ENCODE measurements at places on chromosomes 16 and 17.
A peak's percentile ranks its signal among the peaks of the same experiment; 100 is the strongest.

GRCh38 chr17:62653002-62653825, 25.7 kb downstream of the MRC2 start:
- no peak for DNase-seq

- no peak for DNase-seq
Observed at GRCh38 chr16:1290860-1291575, 18.4 kb upstream of the UBE2I start.

DNA sequence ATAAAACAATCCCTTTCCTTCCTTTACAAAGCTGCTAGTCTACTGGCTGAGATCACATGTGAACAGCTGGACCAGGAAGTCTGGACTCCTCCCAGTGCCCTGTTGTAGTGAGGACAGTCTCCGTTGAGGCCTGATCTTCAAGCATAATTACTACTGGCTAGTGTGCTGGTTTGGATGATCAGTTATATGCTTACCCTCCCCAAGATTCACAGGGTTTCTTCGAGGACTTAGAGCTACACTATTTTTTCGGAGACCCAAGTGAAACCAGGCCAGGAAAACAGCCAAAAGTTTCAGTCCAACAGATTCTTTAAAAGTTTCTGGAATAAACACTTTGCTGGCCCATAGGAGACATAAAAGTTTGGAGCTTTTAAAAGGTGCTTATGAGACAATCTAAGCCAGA, 194.9 kb upstream of the CDH11 start:
- no peak for DNase-seq

GRCh38 chr16:84451781-84452180, 52.7 kb downstream of the MEAK7 start:
- DNase-seq: no peak

GRCh38 chr16:12287796-12288536, 311.4 kb downstream of the SNX29 start:
- no peak for DNase-seq

- no peak for DNase-seq
Observed at GRCh38 chr16:28158136-28158535, 53.6 kb downstream of the XPO6 start.

GRCh38 chr17:50425682-50426471, at the start of gene ACSF2:
ACSF2 (plus strand) TSS chr17:50426218; CDS start chr17:50426262, 44 bp downstream.
- peak; percentile 57 for DNase-seq

GRCh38 chr16:75566758-75567255, 628 bp downstream of the GABARAPL2 start:
- no peak for DNase-seq

DNA sequence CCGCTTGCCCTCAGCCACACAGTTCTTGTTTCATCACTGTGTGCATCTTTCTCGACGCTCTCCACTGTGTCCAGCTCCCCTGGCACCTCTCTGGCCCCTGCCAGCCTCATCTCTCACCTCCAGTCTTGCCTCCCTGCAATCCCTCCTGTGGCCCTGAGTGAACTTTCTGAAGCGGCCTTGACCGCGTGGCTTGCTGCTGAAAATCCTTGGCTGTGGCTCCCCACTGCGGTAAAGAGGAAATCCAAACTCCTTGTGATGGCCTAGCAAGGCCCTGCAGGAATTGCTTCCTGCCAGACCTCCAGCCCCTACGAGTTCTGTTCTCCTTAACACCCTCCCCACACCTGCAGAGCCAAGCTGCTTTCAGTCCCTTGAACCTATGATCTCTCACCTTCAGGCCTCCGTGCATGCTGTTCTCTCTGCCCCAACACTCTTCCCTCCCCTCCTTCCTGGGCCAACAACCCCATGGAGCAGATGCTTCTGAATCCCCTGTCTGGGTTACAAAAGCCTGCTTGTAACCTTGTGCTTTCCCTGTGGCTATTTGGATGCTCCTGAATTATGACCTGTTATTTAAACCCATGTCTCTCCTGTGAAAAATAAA, 33.6 kb upstream of the BRD7 start:
- no peak for DNase-seq

DNA sequence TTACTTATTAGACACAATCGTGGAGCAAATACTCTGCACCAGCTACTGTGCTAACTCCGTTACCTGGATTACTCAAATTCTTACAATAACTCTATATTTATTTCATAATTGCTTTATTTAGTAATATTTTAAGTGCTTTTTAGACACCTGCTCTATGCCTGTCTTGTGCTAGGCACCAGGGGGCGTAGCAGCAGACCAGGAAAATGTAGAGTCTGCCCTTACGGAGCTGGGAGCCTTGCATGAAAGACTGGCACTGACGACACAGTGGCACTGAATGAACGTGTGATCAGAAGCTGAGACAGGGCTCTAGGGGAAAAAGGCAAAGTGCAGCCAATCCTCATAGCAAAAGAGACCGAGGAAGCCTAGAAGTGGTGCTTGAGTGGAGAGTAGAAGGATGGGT, 486.5 kb downstream of the CDH13 start:
- DNase-seq: no peak

GRCh38 chr17:48544349-48545021, 424 bp downstream of the HOXB2 start:
- no peak for DNase-seq

DNA sequence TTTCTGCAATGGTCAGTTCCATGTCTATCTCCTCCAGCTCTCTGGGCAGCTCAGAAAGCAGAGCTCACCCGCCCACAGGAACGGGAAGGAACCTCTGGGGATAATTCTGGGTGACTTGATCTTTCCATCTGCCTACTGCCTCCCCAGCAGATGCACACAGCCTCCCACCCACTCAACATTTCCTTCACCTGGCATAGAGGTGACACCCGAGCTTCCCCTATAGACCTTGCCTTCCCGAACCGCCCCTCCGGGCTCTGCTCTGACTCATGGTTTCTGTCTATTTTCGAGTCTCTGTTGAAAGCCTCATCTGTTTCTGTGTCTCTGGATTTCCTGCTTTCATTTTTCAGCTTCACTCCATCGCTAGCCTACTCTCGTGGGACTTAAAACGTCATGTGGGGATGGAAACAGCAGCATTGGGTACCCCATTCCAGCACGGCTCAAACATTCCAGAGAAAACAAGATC, 11.4 kb downstream of the GGA3 start:
- DNase-seq: peak; percentile 74

DNA sequence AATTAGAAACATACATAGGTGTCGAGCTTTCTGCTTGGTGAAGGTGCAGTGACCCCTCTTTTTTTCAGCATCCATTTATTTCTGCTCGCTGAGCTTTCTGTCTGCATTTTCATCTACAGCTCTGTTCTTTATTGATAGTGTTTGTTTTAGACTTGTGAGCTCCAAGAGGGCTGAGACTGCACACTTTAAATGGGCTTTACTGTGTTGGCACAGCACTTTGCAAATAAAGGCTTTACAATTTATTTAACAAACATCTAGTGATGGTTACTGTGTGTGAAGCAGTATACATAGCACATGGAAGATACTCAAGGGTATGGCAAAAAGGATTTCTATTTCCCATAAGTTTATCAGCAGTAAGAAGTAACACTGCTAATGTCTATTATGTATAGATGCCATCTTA, 563.7 kb upstream of the HSBP1 start:
- no peak for DNase-seq

GRCh38 chr16:58670177-58670576, 14.4 kb downstream of the SLC38A7 start:
- no peak for DNase-seq

DNA sequence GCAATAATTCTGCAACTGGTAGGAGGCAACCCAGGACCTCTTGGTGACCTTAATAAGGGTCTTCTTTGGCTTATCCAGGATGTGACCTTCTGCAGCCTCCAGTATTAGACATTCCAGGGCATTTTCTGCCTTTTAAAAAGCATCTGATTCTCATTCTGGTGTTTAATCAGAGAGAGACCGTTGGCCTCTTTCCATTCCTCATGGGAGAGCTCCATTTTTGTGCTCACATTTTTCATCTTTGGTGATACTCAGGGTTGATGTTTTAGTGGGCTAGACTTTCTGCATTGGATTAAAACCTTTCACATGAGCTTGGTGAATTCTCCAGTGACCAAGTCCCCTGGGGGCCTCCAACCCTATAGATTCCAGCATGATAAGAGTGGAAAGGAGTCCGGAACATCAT, 150.2 kb upstream of the CACNG5 start:
- DNase-seq: no peak

DNA sequence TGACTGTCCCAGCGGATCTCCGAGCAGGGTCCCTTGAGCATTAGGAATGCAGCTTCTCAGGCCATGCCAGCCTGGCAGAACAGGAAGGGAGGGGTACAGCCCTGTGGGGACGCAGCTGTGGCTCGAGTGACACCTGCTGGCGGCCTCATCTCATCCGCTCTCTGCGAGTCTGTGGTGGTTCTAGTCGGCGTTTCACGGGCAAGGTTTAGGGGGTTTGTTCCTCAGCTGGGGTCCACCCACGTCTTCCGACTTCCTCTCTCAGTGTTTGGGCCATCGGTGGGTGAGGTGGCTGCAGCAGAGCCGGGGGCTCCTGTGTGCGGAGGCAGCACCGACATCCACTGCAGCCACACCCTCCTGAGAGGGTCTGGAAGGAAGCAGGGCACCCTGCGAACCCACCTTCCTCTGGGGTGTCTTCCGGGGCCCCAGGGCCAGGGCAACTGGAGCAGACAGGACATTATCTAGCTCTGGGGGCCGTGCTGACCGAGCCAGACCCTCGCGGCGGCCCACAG, 33.3 kb downstream of the JPH3 start:
- DNase-seq: peak; percentile 69

GRCh38 chr17:685006-685405, 29.6 kb downstream of the VPS53 start:
- DNase-seq: no peak

DNA sequence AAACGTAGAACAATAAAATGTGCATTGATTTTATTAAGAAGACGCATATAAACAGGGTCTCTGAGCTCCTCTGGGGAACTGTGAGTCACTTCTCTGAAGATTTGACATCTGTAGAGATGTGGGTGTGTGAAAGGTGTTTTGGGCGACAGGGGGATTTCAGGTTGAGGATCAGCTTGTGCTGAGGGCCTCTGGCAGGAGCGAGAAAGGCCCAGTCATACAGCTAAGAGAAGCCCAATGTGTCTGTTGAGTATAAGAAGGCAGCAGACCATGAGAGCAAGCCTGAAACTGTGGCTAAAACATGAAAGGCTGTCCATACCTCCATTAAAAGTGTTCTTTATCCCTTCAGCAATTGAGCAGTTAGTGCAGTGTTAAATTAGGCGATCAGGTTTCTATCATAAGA, 406.5 kb upstream of the MON1B start:
- DNase-seq: no peak

- no peak for DNase-seq
Observed at GRCh38 chr17:56699186-56699894, 105.8 kb downstream of the NOG start.

GRCh38 chr16:57601801-57602478, 26.5 kb upstream of the ADGRG1 start:
- DNase-seq: peak; percentile 100

GRCh38 chr16:87702325-87702811, 63.4 kb downstream of the KLHDC4 start:
- DNase-seq: no peak

GRCh38 chr16:30041841-30042240, 10.8 kb upstream of the TLCD3B start:
- DNase-seq: no peak

- no peak for DNase-seq
Observed at GRCh38 chr17:82569621-82570020, 50.1 kb downstream of the FOXK2 start.

- no peak for DNase-seq
Observed at GRCh38 chr16:83574388-83574787, 233.4 kb upstream of the HSBP1 start.

- DNase-seq: no peak
Observed at GRCh38 chr17:79533116-79533515, 77.7 kb downstream of the RBFOX3 start.

- DNase-seq: no peak
Observed at GRCh38 chr17:78130090-78130436, 508 bp upstream of the TMC8 start.

DNA sequence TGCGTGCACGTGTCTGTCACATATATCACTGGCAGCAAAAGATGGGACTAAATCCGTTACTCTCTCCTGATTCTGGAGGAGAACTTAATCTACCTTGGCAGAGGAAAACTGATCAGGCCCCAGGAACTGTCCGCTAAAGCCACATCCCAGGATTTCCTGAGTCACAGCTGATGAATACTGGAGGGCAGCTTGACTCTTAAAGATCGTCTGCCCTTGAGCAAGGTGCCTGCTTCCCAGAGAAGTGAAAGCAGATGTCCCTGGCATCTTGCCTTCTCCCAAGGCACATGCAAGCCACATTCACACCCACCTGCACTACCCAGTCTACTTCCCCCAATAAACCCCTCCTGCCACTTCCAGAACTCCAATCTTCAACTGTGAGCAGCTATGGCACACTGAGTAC, 99.8 kb downstream of the CPPED1 start:
- no peak for DNase-seq

DNA sequence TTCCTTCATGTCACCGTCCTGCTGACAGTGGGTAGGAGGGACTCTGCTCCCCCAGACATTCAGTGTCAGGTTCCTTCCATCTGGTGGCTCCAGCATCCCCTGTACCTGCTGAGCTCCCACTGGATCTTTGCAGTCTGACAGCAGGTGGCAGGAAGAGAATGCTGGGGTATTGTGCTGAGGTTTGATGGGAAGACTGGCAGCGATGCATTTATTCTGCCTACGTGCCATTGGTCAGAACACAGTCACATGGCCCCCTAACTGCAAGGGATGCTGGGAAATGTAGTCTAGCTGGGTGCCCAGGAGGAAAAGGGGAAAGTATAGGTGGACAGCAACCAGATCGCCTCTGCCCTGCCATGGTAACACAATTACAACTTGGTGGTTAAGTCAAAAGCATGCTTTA, 44.4 kb downstream of the IRX3 start:
- no peak for DNase-seq

DNA sequence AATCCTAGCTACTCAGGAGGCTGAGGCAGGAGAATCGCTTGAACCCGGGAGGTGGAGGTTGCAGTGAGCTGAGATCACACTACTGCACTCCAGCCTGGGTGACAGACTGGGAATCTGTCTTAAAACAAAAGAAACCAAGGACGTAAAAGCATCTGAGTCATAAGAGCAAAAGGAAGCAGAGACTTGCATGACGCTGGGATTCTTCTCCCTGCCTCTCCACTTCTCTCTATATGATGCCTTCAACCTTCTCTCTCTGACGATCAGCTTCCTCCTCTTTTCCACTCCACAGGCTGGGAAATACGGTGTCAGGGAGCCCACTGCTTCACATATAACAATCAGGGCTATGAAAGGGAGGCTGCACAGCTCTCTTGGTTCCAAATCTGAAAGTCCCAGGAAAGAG, 43.2 kb upstream of the CCL1 start:
- no peak for DNase-seq

GRCh38 chr17:45775576-45776011, 8.5 kb upstream of the CRHR1 start:
- DNase-seq: no peak

DNA sequence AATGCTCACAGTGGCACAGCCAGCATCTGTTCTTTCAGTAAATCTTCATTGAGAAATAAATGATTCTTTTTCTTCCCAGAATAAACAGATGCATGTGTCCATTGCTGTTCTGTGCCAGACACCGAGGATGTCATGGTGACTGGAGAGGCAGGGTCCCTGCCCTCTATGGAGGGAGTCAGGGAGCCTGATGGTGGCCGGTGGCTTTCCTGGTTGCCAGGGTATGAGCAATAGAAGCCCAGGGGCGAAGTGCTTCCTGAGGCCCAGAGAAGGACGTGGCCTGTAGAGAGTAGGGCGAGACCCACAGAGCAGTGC, 29.9 kb upstream of the NUDT16L1 start:
- no peak for DNase-seq

- DNase-seq: no peak
Observed at GRCh38 chr16:85092309-85092708, 20.0 kb downstream of the CIBAR2 start.

All from T-helper 2 cell (primary cell).